Activated CD4-positive, alpha-beta T cell treated with anti-CD3 and anti-CD28 coated beads for 24 hours (primary cell): ENCODE measurements at places on chromosomes 7 and 10.

DNA sequence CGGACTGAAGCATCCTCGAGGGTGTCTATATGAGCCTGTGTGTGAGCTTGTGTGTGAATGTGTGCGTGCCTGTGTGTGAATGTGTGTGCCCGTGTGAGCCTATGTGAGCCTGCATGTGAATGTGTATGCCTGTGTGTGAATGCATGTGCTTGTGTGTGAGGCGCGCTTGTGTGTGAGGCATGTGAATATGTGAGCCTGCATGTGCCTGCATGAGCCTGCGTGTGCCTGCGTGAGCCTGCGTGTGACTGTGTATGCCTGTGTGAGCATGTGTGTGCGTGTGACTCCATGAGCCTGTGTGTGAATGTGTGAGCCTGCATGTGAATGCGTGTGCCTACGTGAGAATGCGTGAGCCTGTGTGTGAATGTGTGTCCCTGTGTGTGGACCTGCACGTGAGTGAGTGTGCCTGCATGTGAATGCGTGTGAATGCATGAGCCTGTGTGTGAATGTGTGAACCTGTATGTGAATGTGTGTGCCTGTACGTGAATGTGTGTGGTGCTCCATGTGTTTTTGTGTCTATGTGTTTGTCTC is 33.4 kb downstream of the PDGFA start:
- no peak for DNase-seq

DNA sequence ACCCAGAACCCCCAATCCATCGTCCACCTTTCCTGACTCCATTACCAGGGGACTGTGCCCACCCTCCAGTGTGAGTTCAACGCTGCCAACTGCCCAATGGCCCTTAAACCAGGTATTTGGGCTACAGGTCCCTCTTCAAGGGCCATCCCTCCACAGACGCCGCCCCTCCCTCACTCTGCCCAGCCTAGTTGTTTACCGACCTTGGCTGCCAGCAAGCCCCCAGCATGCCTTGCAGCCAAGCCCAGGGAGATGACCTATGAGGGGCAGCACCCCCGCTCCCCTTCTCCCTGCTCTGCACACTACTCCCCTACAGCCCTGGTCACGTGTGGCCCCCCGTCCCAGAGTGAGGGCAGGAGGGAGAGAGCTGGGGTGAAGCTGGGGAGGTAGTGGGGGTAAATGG is 147.3 kb downstream of the GRID1 start:
- DNase-seq: no peak

DNA sequence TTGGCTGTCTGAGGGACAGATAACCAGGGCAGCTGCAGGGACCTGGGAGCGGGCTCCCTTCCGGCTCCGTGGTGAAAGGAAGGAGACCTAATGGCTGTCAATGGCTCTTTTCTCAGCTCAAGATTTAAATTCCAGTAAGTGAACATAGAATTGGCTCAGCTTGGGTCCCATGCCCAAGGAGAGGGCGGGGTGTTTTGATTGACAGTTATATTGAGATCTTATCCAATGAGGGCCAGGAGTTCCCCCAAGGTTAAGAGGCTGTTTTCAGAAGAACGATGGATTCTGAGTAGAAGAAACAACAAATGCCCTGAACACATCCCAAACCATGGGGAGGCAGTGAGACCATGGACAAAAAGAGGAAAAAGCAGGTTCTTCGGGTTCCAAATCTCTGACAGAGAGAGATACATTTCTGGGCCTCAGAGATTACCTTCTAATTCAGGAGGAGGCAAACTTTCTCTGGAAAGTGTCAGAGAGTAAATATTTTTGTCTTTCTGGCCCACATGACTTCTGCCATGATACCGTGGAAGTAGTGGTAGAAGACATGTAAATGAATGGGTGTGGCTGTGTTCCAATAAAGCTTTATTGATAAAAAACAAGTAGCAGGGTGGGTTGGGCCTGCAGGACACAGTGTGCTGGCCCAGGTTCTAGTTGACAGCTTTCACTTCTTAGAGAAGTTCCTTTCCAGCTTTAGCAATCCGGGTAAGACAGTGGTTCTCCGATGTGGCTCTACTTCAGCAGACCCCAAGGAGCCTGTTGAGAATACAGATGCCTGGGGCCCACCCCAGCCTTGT is 219.6 kb downstream of the RPS24 start:
- no peak for DNase-seq

GRCh38 chr7:150898475-150899011 is 46.2 kb downstream of the AOC1 start:
- DNase-seq: peak; percentile 78

DNA sequence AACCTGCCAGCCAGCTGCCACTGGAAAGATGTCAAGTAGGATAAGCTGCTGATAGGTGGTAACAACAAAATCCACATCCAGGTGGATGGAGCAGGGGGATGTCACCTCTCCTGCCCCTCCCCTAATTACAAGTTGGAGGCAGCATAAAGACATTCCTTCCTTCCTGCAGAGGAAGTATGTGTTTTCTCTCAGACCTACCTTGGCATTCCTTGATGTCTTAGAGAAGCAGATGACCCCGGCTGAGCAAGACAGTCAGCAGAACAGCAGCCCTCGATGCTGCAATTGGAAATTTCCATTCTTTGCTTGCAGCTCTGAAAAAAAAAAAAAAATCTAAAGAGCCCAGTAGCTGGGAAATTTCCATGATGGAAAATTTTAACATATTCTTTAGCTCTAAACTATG is 137.5 kb upstream of the MKLN1 start:
- no peak for DNase-seq

- DNase-seq: no peak
Observed at GRCh38 chr10:9015447-9015846, 961.0 kb downstream of the GATA3 start.

DNA sequence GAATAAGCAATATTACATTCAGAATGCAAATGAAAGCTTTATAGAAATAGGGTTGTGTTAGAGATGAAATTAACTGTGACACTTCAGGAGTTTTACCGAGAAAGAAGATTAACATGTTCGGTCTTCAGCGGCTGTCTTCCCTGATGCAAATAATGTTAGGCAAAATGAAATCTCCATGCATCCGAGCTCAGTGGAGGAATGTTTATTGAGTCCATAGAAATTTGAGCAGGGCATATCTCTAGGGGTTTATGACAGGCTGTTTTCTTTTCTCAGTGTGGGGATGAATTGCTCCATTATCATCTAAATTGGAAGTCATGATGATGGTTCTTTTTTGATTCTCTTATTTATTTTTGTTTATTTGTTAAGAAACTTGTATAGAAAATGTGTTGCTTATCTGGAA is 31.7 kb downstream of the DYNC1I1 start:
- no peak for DNase-seq

GRCh38 chr10:92965314-92965713 is 95.3 kb upstream of the CYP26C1 start:
- no peak for DNase-seq

DNA sequence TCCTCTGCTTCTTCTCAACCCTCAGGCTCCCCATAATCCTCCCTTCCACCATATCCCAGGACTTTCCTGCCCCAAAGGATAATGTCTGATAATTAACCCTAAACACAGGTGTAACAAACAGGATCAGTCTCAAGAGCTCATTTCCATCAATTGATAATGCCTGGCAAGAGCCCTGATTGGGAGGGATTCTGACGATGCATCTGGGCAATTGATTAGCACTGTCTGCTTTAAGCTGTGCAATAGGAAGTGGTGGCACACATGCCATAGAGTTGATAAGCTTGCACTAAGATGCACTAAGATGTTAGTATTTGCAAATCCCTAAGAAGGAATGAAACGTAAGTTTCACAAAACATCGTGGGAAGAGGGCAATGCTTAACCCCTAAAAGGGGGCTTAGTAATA is 27.4 kb upstream of the EGR2 start:
- DNase-seq: no peak

- no peak for DNase-seq
Observed at GRCh38 chr7:112790586-112791003, 402 bp upstream of the TMEM168 start.

GRCh38 chr7:158228986-158229385 is 358.6 kb downstream of the PTPRN2 start:
- DNase-seq: no peak

- DNase-seq: peak; percentile 72
Observed at GRCh38 chr10:29735628-29736365, 101.0 kb upstream of the SVIL start.

DNA sequence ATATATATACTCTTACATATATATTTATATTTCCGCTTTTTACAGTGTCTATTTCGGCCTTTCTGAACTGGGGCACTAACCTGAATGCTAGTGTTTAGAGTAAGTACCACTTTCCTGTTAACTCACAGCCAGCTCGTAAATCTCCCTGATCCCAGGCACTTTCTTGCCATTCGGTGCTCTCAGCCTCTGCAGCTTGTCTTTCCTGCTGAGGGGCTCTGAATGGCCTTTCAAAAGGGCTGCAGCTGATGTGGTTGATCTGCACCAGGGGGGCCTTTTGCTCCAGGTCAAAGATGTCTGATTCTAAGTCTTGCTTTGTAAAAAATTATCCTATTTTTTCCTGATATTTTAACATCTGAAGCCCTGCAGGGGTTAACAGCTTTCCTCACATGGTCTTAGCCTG is 25.5 kb upstream of the HPS1 start:
- DNase-seq: no peak

DNA sequence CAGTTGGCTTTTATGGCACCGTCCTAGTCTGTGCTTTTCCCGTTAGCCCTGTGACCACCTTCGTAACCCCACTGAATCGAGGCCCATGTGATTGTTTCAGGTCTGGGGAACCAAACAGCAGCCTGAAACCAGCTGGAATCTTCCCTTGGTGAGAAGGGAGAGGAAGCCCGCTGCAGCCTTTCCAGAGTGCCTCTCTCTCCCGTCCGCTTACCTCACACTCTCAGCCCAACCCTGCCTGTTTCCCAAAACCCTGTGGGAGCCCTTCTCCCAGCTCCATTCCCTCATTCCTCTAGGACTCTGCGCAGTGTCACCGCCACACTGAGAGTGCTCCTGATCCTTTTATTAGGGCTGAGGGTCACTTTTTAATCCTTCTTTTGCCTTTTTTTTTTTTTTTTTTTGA is 139.6 kb downstream of the WDR37 start:
- DNase-seq: no peak

GRCh38 chr7:127828843-127829500 is 177.0 kb downstream of the SND1 start:
- no peak for DNase-seq

GRCh38 chr10:56449770-56450169 is 88.7 kb upstream of the ZWINT start:
- DNase-seq: no peak

GRCh38 chr7:143389316-143390103 is 8.4 kb downstream of the ZYX start:
- no peak for DNase-seq

- no peak for DNase-seq
Observed at GRCh38 chr10:31942892-31943291, 14.3 kb upstream of the ARHGAP12 start.

DNA sequence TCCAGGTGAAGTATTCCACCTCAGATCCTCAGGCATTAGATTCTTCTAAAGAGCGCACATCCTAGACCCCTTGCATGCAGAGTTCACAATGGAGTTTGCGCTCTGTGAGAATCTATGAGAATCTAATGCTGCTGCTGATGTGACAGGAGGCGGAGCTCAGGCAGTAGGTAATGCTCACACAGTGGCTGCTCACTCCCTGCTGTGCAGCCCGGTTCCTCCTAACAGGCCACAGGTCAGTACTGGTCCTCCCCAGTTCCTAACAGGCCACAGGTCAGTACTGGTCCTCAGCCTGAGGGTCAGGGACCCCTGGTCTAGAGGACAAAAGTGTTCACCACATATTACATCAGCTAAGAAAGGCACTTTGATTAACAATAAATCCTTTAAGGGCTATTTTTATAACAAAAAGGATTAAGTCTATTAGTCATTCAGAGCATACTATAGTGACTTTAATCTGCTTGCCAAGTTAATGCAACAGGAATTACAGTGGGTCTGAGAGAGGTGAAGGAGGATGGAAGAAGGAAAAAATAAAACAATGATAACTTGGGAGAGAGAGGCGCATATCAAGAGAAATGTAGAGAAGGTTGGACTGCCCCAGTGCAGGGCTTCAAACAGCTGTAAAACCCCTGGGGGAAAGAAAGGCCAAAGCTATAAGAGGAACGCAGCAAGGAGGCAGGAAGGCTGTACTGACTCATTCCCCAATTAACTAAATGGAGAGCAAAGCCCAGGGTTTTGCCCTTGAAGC is 49.2 kb downstream of the CUL2 start:
- DNase-seq: no peak

- no peak for DNase-seq
Observed at GRCh38 chr10:48658975-48659269, 25.8 kb upstream of the WDFY4 start.

- no peak for DNase-seq
Observed at GRCh38 chr10:71575451-71575850, 144.1 kb downstream of the C10orf105 start.

GRCh38 chr7:2834748-2835441 is 9.2 kb downstream of the GNA12 start:
- no peak for DNase-seq

GRCh38 chr10:60536529-60537114 is 146.9 kb upstream of the ANK3 start:
- DNase-seq: no peak

DNA sequence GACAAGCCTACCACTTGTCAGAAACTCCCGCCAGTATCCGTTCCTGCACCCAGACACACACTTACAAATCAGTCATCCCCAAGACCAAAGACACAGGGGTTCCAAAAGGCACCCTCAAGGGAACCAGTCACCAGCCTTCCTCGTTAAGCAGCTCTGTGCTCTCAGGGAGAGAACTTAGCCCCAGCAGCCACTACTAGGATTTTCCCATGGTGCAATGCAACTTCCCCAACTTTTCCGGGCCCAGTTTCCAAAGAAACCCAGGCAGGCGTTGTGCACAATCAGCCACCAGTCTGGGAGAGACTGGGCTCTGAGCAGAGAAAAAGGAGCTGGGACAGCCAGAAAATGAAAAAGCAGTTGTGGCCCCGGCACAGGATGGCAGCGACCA is 1.2 kb downstream of the DLG5 start:
- DNase-seq: no peak

DNA sequence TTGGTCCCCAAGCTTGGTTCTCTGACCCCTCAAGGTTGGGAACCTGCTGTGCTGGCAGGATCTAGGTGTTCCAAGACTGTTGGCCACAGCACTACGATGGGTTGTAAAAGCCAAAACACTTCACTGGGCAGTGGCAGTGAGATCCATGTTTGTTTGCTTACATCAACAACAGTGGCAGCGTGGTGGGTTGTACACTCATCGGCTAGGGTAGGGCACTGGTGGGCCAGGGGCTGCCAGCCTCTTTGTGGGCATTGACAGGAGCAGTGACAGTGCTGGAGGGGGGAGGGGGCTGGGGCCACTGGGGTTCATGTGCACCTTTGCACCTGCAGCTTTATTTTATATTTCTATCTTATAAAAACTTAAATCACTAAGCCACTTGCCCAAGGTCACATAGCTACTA is 126.7 kb upstream of the ZWINT start:
- no peak for DNase-seq

DNA sequence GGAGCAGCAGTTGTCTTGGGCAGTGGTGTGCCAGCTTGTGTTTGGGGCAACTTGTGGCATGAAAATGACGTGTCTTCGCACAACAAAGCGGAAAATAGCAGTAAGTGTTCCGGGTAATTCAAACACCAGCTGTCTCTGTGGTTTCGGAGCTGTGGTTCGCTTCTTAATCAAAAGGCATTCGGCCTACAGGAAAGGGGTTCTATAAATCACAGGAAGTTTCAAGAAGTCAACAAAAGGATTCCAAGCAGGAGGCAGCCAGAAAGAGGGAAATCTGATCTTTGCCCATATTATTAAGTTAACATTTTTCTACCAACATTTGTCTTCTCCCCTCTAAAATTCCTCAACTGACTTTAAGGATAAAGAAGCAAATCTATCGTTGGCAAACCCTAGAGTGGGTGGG is 353.4 kb downstream of the FGFR2 start:
- no peak for DNase-seq
